ENCODE measurements at places on chromosomes 6 and 20. TPM values are rescaled to one million over a fixed set of nuclear protein-coding genes. Genes with fewer than 3 reads are reported as not detected.

- no peak for DNase-seq
These were observed 24.6 kb downstream of the CEBPB start for GRCh38 chr20:50215101-50215690.

GRCh38 chr6:96211341-96211740 is 195.6 kb downstream of the FUT9 start:
- no peak for DNase-seq

The SLC22A16 gene
- 0.83 TPM for polyA plus RNA-seq

The GNMT gene
- polyA plus RNA-seq: 0.64 TPM

DNA sequence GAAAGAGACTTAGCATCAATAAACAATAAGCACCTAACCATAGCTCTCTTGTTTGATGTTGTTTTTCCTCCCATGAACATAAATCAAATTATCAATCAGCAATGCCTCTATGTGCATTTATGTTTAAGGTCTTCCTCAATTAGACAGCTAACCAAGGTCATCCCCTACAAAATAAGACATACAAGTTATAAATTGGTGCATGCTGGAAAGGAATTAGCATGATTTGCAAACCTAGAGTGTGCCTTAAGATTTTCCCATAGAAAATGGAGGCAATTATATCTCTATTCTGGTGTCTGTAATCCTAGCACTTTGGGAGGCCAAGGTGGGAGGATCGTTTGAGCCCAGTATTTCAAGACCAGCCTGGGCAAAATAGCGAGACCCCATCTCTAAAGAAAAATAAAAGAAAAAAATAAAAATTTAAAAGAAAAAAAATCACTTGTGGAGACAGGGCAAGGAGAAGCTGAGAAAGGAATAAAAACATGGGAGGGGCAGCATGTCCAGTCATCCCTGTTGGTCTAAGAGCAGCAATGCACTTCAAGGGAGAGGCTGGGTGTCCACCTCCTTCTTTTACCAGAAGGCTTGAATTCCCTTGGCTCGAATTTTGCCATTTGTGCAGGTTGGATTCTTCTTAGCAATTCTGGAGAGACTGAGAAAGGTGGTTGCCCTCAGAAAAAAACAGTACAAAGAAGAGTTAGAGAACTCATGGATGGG is 9.3 kb upstream of the SLPI start:
- no peak for DNase-seq

The NKX2-4 gene
- not detected for polyA plus RNA-seq

DNA sequence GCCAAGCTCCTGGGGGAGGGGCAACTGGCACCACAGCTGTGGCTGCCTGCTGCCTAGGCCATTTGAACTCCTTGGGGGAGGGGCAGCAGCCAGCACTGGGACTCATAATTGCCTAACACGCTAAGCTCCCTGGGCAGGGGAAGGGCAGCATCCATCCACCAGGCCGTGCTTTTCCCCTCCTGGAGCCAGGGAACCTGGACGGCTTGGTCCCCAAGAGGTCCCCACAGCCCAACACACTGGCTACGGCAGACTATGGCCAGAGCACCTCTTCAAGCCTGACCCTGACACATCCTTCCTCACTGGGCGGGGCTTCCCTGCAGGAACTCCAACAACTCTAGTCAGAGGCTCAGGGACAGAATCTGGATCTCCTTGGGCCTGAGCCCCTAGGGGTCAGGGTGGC is 269.4 kb downstream of the RNF144B start:
- no peak for DNase-seq

DNA sequence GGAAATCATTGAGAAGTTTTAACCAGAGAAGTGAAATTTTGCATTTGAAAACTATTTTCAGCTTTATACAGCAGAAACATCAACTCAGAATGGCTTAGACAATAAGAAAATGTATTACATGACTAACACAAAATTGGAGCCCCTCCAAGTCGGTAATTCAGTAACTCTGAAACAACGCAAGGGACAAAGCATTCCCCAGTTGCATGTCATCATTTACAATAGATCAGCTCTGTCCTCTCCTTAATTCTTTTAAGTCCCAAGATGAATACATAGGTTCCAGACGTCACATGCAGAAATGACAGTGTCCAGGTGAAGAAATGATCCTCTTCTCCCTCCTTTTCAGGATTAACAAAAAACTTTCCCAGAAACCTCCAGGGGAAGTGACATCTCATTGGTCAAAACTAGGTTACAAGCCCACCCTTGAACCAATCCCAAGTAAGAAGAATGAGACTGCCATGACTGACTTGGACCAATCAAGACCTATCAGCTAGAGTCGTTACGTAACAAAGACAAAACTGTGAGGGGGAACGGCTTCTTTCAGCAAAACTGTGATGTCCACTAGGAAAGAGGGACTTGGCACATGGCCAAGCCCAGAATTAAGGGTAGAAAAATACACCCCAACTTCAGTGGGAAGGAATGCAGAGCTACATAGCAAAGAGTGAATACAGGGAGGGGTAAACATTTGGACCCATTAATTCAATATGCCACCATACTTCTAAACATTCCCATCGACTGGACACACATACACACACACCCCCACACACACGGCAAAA is 149.8 kb upstream of the PRND start:
- DNase-seq: no peak

GRCh38 chr6:108565893-108566292 is 5.2 kb downstream of the FOXO3 start:
- DNase-seq: no peak

DNA sequence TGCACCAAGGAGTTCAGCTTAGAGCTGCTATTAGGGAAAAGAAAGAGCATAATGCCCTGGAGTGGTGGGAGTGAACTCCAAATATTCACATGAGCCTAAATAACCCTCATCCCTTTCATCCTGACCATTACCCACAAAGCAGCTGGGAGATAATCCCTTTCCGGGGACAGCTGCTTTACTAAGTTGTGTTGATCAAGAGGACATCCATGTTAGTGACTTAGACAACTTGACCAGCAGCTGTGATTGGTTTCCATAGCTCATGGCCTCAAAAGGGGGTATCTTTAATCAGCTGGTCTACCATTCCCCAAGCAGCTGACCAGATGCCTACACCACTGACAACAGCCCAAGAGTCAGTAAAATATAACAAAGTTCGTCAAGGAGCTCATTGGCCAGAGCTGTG is 75.8 kb upstream of the LY86 start:
- no peak for DNase-seq

DNA sequence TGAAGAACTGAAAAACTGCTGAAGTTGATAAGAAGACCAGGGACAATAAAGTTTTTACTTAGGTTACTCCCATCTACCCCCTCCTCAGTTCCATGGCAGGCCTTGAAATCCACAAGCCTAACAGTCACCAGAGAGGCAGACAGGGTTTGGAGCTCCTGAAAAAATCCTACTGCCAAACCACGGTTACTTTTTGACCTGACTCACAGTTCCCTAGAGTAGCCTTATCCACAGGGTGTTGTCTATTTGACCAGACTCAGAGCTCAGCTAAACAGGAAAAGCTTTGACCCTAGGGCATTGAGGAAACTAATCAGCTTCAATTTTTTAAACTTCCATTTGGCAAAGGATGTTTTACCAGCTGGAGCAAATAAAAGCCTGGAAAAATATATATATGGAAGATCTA is 257.7 kb upstream of the NT5E start:
- no peak for DNase-seq

GRCh38 chr20:33731693-33732165 is at the start of gene ZNF341:
Gene ZNF341, plus strand, starts transcription at chr20:33731996. Its CDS starts 26 bp downstream, at chr20:33732022.
- DNase-seq: no peak

- DNase-seq: no peak
These were observed 10.4 kb downstream of the ZNF831 start for GRCh38 chr20:59173938-59174491.

The SAMD5 gene
- 12.6 TPM for polyA plus RNA-seq

DNA sequence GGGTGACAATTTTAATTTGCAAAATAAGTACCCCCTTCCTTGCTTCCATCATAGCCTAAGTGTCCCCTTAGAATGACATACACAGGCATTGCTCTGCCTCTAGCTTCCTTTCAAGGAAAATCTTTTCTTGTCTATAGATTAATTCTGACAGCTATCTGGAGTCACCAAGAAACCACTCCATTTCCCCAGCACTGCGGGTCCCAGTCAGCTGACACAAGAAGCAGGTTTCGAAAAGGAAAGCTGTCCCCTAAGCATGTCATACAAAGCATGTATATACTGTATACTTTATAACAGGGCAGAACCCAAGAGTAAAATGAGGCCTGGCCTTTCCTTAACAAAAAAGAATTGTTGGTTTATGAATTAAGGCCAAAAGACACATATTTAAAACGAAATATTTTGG is 273.5 kb downstream of the BTBD9 start:
- no peak for DNase-seq

The MYL9 gene
- 196 TPM for polyA plus RNA-seq

DNA sequence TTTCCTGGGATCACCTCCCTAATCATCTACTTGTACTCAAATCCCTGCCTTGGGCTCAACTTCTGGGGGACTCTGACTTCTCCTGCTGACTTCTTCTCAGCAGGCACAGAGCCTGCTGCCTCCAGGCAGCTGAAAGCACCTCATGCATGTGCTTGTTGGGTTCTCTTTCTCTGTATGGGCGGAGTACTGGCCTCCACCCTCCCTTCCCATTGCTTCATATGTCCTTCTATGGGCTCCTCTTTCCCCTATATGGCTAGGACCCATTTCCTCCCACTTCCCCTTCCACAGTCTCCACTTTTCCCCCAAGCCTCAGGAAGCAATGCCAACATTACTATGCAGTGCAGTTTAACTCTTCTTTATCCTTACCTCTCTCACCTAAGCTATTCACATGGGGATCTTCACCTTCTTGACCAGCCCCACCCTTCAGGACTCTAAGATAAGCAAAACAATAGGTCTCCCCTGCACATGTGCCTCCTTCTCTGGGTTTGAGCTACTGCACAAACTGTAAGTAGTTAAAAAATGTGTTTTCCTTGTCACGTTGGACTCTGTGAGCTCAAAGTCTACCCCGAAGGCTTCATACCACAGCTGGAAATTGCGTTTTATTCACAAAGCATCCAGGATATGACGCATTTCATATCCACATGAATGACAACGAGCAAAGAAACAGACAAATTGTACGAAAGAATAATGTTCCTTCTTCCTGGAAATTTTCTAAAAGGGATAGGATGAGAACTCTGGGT is 93.7 kb downstream of the CDS2 start:
- DNase-seq: no peak

The ARID1B gene
- 72.6 TPM for polyA plus RNA-seq

The ARHGAP18 gene
- 36.9 TPM for polyA plus RNA-seq

- DNase-seq: no peak
These were observed 1514.8 kb upstream of the DEFB115 start for GRCh38 chr20:29742699-29743100.
